ENCODE measurements at places on chromosomes 3 and 15. TPM values are rescaled to one million over a fixed set of nuclear protein-coding genes. Genes with fewer than 3 reads are reported as not detected.

Gene SLC6A11
- not detected for total RNA-seq

Gene PRR20G
- total RNA-seq = not detected

Gene SCAANT1
- total RNA-seq = not detected

DNA sequence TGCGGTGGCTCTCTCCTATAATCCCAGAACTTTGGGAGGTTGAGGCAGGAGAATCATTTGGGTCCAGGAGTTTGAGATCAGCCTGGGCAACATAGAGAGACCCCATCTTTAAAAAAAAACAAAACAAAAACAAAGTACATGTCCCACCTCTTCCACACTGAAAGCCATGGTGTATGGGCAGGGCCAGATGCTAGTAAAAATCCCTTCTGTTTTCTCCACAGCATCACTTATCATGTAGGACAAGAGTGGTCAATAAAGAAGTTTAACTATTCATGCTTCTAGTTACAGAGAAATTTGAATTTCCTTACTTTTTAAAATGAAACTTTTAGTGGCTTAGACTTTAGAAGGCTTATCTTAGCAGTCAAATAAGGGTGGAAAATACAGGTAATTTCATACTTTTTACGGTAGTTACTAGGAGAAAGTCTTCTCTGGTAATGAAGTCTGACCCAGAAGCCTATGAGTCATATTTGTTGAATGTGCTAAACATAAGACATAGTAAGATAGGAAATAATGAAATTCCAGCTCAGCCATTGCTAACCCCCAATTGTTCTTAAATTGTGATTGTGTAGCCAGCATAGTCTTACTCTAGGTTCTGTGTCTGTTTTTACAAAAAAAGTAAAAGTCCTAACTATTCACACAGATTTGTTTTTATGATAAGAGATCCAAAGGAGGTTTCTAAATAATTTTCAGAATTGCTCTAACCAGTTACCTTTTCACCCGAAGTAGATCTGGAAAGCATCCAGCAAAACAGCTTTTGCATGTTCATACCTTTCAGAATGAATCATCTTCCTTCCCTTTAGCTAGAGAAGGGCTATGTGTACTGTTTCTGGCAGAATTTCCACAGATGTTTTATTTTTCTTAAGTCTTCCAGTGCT, 16.4 kb upstream of the ZNF609 start:
- no peak for DNase-seq

Gene RTP1
- total RNA-seq = not detected

GRCh38 chr3:136595913-136596697, 156.1 kb downstream of the STAG1 start:
- no peak for DNase-seq

Gene SEMA3B
- total RNA-seq = 0.70 TPM

DNA sequence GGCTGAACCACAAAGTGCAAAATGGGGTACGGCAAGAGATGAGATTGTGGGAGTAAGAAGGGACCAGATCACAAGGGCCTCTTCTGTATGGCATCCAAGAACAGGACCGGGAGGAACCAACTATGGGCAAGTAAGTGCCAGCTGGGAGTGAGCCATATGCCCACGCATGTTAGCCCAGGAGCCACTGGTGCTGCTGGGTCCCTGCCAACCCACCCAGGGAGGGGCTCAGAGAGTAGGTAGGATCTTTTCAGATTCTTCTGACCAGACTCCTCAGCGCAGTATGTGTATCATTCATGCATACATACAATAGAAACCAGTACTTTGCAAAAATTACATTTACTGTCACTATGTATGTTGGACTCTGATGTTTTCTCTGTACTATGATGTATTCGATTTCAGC, 54.0 kb downstream of the RAB11A start:
- DNase-seq = no peak

Data from activated CD8-positive, alpha-beta memory T cell treated with anti-CD3 and anti-CD28 coated beads, Interleukin-2, amount 10 ng/mL, durations not matched to agents 7 days and 5 days (primary cell).